Breast epithelium (tissue), 4 donors: ENCODE measurements at places on chromosomes 5 and 9. TPM values are rescaled to one million over a fixed set of nuclear protein-coding genes. Genes with fewer than 3 reads are reported as not detected.

- no peaks in the 10 kb centered on the region for H3K4me1 ChIP-seq
- H3K27ac ChIP-seq = no peak overlapping the region
- H3K36me3 ChIP-seq = no peaks in the 10 kb centered on the region
- no peak for DNase-seq
- H3K4me3 ChIP-seq = no peak overlapping the region
Measured at GRCh38 chr5:81226949-81227348, 6.2 kb upstream of the CKMT2 start.

GRCh38 chr5:169133531-169133930 lies 167.4 kb downstream of the SLIT3 start:
- H3K4me1 ChIP-seq = no peaks in the 10 kb centered on the region
- H3K27ac ChIP-seq = no peak overlapping the region
- no peak for DNase-seq

DNA sequence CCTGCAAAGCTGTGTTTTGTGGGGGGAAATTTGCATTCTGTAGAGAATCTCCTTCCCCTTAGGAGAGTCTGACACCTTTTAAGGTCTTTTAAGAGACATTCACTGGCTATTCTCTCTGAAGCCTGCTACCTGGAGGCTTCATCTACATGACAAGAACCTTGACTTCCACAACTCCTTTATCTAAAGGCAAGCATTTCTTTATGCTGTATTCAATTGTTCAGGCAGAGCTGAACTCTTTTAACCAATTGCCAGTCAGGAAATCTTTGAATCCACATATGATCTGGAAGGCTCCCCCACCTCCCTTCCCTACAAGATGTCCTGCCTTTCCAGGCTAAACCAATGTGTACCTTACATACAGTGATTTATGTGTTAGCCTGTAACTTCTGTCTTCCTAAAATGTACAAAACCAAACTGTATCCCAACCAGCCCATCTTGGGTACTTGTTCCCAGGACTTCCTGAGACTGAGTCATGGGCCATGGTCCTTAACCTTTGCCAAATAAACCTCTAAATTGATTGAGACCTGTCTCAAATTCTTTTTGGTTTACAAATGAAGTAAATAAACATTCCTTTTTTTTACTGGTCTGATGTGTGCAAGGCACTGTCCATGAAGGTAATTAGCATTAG lies 9.9 kb downstream of the C9orf85 start:
- H3K27me3 ChIP-seq = no peaks in the 10 kb centered on the region
- no peak overlapping the region for H3K4me3 ChIP-seq
- no peak overlapping the region for H3K27ac ChIP-seq
- no peaks in the 10 kb centered on the region for H3K36me3 ChIP-seq

DNA sequence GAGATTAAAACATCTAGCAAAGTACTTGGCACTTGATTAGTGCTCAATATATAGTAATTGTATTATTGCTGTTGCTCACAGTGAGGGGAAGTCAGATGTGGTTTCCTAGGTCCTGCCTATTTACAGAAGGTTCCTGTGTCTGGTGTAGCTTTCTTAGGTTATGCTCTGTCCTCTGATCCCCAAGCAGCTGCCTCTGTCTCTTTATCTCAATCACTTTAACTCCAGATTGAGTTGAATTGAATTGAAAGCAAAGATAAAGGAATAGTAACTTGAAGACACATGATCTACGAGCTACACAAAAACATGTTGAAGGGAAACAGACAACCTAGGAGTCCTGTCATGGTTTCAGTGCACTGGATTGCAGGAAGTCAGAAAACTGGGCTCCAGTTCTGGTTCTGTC lies 113.9 kb upstream of the ADAMTSL1 start:
- no peaks in the 10 kb centered on the region for H3K27me3 ChIP-seq
- H3K4me1 ChIP-seq = no peaks in the 10 kb centered on the region
- DNase-seq = no peak
- H3K27ac ChIP-seq = no peak overlapping the region
- H3K36me3 ChIP-seq = no peaks in the 10 kb centered on the region

DNA sequence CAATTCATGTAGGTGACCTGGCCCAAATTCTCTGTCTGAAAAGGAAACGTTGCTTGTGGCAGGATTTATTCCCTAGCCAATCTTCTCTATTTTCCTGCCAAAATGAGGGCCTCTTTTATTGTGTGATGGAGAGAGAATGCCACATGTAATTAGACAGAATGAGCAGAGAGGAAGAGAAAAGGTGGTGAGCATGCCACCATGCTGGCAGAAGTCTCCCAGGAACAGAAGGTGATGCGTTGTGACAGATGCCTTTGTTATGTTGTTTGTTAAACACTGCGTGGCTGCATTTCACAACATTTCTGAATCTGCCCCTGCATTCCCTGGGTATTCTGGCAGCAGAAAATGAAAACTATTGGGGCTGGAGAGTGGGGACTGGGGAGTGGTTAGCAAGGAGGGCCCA lies 577.6 kb downstream of the TLR4 start:
- H3K27ac ChIP-seq = no peak overlapping the region
- H3K4me1 ChIP-seq = no peaks in the 10 kb centered on the region
- H3K27me3 ChIP-seq = no peaks in the 10 kb centered on the region
- no peak overlapping the region for H3K4me3 ChIP-seq

GRCh38 chr5:72597456-72597948 lies 90.3 kb upstream of the ZNF366 start:
- no peak overlapping the region for H3K27ac ChIP-seq
- no peaks in the 10 kb centered on the region for H3K4me1 ChIP-seq
- no peaks in the 10 kb centered on the region for H3K27me3 ChIP-seq
- H3K4me3 ChIP-seq = no peak overlapping the region
- no peaks in the 10 kb centered on the region for H3K36me3 ChIP-seq

DNA sequence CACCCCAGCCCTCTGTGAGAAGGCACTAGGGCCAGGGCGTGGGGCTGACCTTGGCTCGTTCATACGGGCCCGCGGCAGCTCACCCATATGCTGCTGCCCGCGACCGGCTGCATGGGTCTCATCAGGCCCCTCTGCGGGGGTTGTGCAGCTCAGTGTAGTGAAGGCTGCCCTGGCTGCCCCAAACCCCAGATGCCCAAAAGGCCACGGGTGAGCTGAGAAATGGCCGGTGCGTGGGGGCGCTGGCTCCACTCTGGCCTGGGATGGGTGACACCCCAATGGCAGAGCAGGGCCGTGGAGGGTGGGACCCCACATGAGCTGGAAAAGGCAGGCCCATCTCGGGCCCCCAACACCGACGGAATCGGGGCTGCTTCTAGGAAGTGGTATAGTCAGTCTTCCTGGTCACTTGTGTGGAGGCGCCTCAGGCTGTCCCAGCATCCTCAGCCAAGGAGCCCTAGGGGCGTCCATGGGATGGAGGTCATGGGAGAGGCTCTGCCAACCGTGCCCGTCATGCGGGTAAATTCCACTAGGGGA lies 19.4 kb upstream of the LRRC14B start:
- H3K36me3 ChIP-seq = no peaks in the 10 kb centered on the region
- H3K27ac ChIP-seq = no peak overlapping the region
- H3K4me3 ChIP-seq = no peak overlapping the region
- H3K4me1 ChIP-seq = no peaks in the 10 kb centered on the region
- no peaks in the 10 kb centered on the region for H3K27me3 ChIP-seq

- no peak for DNase-seq
- no peak overlapping the region for H3K27ac ChIP-seq
- peaks cover 4% of the 10 kb centered on the region for H3K27me3 ChIP-seq
- H3K4me3 ChIP-seq = no peak overlapping the region
- H3K4me1 ChIP-seq = no peaks in the 10 kb centered on the region
- no peaks in the 10 kb centered on the region for H3K36me3 ChIP-seq
Measured at GRCh38 chr9:86641970-86642369, 287.8 kb upstream of the TUT7 start.

- H3K4me1 ChIP-seq = no peaks in the 10 kb centered on the region
- no peaks in the 10 kb centered on the region for H3K36me3 ChIP-seq
- no peak overlapping the region for H3K4me3 ChIP-seq
- H3K27me3 ChIP-seq = no peaks in the 10 kb centered on the region
- no peak for DNase-seq
Measured at GRCh38 chr5:106587-106986, 14.6 kb downstream of the PLEKHG4B start.

DNA sequence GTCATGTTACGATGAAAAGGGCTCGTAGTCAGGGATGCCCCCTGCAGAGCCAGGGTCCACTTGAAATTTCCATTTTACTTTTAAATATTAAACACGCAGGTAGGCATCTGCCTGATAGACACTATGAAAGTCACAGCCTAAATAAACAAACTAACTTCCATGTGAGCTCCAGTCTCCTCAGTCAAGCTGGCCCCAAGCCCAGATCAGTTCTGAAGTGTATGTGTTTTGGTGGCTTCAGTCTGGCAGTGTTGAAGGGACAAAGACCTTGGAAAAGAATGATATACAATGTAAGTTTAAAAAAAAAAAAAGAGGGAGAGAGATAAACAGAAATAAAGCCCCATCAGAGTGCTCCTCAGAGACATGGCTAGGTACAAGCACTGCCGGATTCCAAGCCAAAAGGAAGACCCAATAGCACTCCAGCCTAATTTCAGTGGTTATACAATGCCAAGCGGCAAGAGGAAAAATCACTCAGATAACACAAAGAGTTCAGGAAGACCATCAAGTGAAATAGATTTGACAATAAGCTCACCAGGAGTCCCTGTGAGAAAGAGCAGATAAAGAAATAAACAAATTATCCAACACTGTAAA lies 181.0 kb downstream of the BNC2 start:
- no peaks in the 10 kb centered on the region for H3K4me1 ChIP-seq
- no peak overlapping the region for H3K27ac ChIP-seq
- DNase-seq = no peak
- no peak overlapping the region for H3K4me3 ChIP-seq
- H3K36me3 ChIP-seq = no peaks in the 10 kb centered on the region

DNA sequence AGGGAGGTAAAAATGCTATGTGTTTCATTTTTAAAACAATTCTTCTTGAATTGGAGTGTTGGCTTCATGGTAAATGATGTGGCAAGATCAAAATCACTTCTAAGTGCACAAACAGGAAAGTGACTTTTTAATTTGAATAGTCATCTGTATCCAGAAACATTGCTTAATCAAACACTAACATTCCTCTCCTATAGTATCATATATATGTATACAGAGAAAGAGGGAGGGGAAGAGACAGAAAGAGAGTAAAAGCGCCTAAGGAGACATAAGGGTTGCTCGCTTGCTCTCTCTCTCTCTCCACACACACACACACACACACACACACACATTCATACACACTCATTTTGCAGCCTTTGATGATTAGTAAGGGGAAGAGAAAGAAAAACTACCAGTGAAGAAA lies 95.4 kb upstream of the PRDM9 start:
- DNase-seq = no peak
- no peak overlapping the region for H3K4me3 ChIP-seq
- H3K4me1 ChIP-seq = no peaks in the 10 kb centered on the region
- no peaks in the 10 kb centered on the region for H3K27me3 ChIP-seq

- no peaks in the 10 kb centered on the region for H3K4me1 ChIP-seq
- H3K27me3 ChIP-seq = no peaks in the 10 kb centered on the region
- peak overlapping the region; percentile 43 for H3K27ac ChIP-seq
- no peak for DNase-seq
- H3K4me3 ChIP-seq = peak overlapping the region; percentile 6
Measured at GRCh38 chr5:53246042-53246836, 136.7 kb upstream of the MOCS2 start.

The PCDHB7 gene
- total RNA-seq = 2.3 TPM

The PCDHA1 gene
- total RNA-seq = not detected

The GCNT4 gene
- 2.3 TPM for total RNA-seq

The NUP214 gene
- total RNA-seq = 47.5 TPM

The SLC46A2 gene
- total RNA-seq = not detected

The SH2D3C gene
- total RNA-seq = 6.9 TPM

The GDA gene
- total RNA-seq = 1.3 TPM

The SLC34A1 gene
- total RNA-seq = not detected

The NUTM2F gene
- total RNA-seq = not detected

The TRAF1 gene
- 7.3 TPM for total RNA-seq
